Stimulated activated CD8-positive, alpha-beta memory T cell treated with anti-CD3 and anti-CD28 coated beads, Interleukin-4, amount 100 ng/mL, for 4 hours (primary cell): ENCODE measurements at places on chromosomes 5 and 9.

DNA sequence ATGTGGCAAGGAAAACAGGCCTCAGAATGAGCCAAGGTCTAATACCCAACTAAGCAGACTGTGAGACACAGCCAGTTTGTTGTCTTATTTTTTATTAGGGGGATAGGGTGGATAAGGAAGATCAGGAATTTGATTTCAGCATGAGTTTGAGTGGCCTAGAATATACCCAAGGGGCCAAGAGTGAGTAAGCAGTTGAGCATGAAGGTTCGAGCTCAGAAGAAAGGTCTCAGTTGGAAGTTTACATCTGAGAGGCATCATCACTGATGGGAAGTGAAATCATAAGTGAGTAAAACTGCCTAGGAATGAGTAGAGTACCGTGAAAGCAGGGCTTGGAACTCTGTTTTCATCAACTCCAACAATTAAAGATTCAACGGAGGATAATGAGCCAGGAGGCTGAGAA, 12.6 kb downstream of the PSMD5 start:
- no peak for DNase-seq

- DNase-seq, result no peak
Observed at GRCh38 chr5:125485771-125486170, 739.3 kb upstream of the ZNF608 start.

GRCh38 chr9:117742131-117742530, 37.9 kb downstream of the TLR4 start:
- no peak for DNase-seq

- no peak for DNase-seq
Observed at GRCh38 chr5:112711436-112711835, 26.2 kb upstream of the APC start.

DNA sequence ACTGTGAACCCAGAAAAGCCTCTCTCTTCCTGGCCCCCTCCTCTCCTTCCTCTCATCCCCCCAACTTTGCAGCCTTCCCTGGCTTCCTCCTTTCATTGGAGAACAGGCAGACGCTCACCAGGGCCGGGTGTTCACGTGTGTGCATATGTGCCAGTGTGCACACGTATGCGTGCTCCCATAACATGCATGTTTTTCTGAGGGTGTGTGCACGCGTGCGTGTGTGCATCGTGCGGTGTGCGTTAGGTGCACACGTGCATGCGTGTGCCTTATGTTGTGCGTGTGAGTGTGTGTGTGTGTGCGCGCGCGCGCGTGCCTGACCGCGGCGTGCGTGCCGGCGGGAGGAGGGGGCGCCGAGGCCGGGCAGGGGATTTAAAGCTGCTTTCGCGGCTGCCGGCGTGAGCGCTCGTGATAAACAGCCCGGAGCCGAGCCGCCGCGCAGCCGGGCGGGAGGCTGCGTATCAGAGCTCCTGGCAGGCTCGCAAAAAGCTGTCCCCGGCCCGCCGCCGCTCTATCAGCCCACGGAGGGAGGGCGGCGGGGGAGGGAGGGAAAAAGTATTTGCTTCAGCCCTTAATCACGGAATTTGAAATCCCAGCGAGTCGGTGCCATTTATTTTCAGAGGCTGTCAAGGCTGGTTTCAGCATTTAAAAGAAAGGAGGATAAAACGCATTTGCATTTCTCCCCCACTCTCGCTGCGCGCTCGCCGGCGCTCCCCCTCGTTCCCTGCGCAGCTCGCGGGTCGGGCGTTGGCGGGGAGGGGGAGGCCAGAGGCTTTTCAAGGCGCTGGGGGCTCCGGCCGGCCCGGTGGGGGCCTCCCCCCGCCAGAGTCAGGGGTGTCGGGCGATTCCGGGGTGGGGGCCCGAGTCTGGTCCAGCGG, 183.9 kb downstream of the C9orf50 start:
- no peak for DNase-seq

GRCh38 chr5:175470781-175471180, 7.6 kb upstream of the SFXN1 start:
- DNase-seq, result no peak

DNA sequence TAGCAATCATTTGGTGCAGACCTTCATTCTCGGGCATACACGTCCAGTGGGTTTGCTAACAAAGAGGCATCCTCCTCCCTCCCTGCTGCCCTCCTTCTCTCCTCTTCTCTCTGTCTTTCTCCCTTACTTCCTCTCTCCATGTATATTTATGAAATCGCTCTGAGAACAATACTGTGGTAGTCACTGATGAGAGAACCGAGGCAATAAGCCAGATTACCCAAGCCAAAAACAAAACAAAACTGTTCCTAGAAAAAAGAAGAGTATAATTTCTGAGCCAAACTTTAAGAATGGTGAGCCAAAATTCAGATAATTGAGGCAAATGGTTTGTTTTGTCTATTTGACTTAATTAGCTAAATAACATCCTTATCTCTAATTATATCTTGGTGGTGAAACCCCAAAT, 15.8 kb upstream of the HMHB1 start:
- no peak for DNase-seq

GRCh38 chr9:107155244-107155817, 127.7 kb upstream of the RAD23B start:
- DNase-seq, result no peak

- DNase-seq, result no peak
Observed at GRCh38 chr9:108022246-108022935, 532.8 kb upstream of the KLF4 start.

- DNase-seq, result no peak
Observed at GRCh38 chr9:6194934-6195333, 20.7 kb upstream of the IL33 start.

DNA sequence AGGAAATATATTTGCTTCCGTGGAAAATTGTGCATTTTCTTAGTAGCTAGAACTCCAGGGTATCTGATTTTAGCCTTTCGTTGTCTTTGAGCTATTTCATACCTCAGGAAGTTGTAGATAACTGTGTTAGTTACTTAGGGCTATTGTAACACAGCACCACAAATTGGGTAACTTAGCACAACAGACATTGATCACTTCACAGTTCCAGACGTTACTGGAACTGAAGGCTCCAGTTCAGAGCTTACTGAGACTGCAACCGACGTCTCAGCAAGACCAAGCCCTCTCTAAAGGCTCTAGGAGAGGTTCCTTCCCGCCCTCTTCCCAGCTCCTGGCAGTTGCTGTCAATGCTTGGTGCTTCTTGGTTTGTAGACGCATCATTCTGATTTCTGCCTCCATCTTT, 17.7 kb upstream of the ANKRD33B start:
- no peak for DNase-seq

DNA sequence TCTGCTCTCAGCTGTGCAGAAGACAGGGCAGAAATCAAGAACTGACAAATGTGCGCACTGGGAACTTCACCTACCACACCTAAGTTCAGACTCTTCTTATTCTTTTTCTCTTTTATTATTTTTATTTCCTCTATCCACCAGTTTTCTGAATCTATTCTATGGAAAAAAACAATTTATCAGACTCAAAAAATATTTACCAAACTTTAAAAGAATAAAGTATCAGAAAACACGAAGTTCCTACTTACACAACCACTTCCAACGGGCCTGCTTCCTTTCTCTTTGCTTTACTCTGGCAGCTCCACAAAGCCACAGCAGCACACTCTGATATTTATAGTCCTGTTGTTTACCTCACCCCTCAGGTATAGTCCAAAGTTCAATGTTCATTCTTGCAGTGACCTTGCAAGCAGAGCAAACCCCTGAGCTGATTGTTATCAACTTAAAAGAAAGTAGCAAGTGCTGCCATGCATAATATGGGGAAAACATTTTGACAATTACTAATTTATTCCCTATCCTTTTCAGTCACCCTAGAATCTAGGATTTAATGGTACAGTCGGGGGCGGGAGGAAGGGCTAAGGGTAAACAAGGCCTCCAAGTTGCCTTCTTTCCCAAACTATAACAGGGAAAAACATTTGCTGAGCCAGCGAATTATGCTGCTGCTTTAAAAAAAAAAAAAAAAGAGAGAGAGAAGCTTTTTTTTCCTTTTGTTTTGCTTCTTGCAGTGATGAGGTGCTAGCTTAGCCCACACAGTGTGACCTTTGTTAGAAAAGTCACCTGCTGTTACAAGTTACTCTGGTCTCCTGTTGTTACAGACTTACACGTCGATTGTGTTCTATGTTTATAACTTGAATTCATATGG, at the start of gene SELENOP:
Gene SELENOP (minus strand): TSS at position 302 of the 856 bp plus-strand sequence. CDS start 3,539 bp downstream, outside the sequence.
- DNase-seq, result no peak

DNA sequence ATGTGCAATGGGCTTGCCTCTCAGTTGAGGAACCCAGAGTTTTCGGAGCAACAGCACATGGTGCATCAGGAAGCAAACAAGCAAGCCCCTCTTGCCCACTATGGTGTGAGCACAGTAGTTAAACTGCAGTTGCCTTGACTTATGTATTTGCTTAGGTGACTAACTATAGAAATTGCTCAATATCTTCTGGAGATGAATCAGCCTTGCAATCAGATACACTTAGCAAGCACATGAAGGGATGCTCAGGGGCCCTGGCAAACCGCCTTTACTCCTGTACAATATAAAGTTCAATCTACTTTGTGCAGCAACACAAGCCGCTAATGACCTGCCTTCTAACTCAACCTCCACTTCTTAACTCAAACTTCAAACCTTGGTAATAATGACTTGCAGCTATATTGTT, 581.7 kb upstream of the RIOK2 start:
- DNase-seq, result no peak

- no peak for DNase-seq
Observed at GRCh38 chr5:133523961-133524586, 88.3 kb downstream of the FSTL4 start.

GRCh38 chr9:98214811-98215210, 22.4 kb upstream of the CORO2A start:
- no peak for DNase-seq

DNA sequence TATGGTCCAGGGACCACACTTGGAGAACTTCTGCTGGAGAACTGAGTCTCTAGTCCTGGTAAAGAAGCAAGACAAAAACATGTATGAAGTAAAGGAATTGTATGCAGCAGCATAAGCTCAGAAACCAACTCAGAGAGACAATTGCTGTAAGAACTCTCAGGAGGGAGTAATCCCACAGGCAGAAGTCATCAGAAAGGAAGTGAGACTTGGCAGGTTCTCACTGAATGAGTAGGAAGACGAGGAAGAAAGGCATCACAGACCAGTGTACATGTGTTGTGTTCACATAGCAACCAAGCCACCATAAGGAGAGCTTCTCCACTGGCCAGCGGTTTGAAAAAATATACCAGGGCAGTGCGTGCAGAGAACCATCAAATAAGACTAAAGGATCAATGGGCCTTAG, 57.9 kb upstream of the FST start:
- DNase-seq, result no peak

DNA sequence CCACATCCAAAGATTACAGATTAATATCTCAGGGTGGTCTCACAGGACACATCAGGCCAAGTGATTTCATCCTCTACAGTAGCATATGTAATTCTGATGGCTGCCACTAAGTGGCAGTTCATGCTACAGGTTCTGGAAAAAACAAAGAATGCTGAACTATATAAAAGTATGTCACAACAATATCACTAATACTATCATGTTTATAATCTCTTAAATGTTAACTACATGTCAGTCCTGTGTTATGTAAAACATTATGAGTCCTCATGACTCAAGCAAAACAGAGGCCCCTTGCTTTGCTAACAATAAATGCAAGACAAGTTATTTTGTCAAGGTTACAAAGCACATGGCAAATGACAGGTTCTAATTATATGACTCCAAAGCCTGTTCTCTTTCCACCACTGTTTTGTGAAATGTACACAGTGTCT, 233.2 kb downstream of the FBXL17 start:
- no peak for DNase-seq
